Tibial nerve (tissue), 4 donors: ENCODE measurements at places on chromosomes 7 and 10. TPM values are rescaled to one million over a fixed set of nuclear protein-coding genes. Genes with fewer than 3 reads are reported as not detected.

DNA sequence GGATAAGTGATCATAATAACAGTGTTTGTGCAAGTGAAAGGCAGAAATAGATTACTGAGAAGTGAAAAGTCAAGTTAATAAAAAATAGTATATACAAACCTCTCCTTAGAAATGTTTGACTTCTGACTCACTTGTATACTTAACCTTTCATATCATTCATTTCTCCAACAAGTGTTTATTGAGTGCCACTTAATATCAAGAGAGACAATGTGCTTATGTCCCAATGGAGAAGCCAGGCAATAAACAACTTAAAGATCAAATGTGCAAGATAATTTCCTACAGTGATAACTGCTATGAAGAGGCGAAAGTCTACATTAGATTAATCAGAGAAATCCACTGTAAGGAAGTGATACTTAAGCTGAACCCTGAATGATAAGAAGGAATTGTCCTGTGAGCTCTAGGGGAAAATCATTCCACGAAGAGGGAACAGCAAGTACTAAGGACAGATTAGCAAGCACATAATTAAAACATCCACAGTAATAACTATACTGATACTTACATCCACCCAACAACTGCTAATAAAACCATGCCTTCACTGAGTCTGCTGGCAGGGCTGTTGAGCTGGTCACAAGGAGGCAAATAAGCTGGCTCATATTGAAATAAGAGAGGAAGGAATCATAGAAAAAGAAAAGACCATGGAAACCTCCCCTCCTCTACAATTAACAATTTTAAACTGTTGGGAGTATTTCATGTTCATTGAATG lies 203.5 kb downstream of the CTNNA3 start:
- no peak for DNase-seq

Gene FAM25C
- total RNA-seq = not detected

Gene HMX3
- not detected for total RNA-seq

- no peak for DNase-seq
Measured at GRCh38 chr7:27453702-27454405, 208.8 kb downstream of the HIBADH start.

DNA sequence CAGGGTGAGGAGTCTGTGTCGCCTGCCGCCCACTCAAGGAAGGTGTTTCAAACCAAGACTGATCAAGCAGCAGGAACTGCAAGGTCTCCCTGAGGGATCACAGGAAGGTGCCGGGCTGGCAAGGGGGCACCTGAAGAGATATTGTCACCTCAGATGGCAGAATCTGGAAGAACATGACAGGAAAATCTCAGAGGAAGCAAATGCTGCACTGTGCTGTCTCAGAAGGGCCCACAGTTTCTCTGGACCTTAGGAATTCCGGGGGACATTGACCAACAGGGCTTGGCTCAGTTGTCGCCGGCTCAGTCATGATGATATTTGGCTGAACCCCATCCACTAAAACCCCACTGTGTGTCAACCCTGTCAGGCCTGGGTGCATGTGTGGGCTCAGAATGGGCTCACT lies 31.9 kb upstream of the GPR26 start:
- DNase-seq = no peak

Gene ZNF282
- 21.9 TPM for total RNA-seq

GRCh38 chr7:24388212-24388611 lies 104.2 kb downstream of the NPY start:
- DNase-seq = no peak

Gene CYP26C1
- 2.2 TPM for total RNA-seq

GRCh38 chr7:47669178-47669891 lies 87.4 kb upstream of the TNS3 start:
- DNase-seq = peak; percentile 46

DNA sequence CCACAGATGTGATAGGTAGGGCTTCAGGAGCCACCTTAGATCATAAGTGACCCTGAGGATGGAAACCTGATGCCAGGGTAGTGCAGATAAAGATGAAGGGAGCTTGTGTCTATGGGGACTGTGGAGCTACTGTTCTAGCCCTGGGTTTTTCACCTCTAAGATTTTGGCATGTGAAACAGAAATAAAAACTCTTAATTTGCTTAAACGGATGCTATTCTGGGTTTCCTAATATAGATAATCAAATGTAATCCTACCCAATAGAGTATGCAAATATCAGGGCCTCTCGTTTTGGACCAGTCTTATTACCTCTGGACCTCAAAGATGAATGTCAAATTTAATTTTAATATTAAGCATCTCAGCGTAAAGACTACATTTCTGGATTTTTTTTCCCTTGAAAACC lies 49.3 kb downstream of the ABCB4 start:
- no peak for DNase-seq

DNA sequence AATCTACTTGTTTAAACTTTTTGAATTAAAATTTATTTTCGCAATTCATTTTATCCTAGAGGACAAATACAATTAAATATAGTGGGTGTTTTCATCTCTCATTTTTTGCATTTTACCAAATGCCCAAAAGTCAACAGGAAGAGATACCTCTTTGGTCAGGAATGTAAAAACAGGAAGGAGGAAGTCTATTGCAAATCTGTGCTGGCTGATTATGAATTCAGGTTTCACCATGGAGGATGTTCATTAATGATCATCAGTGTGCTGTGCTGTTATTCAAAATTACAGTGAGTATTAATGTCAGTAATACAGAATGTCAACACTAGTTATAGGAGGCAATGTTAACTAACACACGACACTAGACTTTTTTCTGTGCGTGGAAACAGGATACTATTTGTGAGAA lies 24.7 kb downstream of the EXOC6 start:
- no peak for DNase-seq

Gene PLEKHS1
- total RNA-seq = not detected

Gene OR13A1
- total RNA-seq = not detected

Gene CCAR1
- total RNA-seq = 58.0 TPM

- DNase-seq = no peak
Measured at GRCh38 chr10:131638049-131638879, 262.5 kb upstream of the PPP2R2D start.

DNA sequence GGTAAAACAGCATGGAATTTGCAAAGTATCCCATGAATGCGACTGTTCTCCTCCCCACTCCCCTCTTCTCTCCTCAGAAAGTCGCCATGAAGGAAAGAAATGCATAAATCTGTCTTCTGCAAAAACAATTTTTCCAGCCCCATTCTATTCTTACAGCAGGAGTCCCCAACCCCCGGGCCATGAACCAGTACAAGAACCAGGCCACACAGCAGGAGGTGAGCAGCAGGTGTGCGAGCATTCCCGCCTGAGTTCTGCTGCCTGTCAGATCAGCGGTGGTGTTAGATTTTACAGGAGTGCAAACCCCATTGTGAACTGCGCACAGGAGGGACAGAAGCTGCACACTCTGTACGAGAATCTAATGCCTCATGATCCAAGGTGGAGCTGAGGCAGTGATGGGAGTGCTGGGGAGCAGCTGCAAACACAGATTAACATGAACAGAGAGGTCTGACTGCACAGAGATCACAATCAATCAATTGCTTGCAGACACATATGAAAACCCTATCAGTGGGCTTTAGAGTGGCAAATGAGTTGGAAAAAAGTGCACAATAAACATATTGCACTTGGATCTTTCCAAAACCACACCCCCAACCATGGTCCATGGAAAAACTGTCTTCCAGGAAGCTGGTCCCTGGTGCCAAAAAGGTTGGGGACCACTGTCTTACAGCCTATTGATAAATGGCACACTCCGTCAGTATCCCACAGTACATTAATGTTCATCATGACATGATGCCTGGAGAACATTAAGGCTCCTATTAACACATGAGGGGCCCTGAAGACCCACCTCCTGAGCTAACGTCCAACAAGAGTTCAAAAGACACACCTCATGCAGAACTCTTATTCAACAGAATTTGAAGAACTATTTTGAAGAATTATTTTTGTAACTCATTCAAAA lies 205.0 kb downstream of the PTPRN2 start:
- no peak for DNase-seq

DNA sequence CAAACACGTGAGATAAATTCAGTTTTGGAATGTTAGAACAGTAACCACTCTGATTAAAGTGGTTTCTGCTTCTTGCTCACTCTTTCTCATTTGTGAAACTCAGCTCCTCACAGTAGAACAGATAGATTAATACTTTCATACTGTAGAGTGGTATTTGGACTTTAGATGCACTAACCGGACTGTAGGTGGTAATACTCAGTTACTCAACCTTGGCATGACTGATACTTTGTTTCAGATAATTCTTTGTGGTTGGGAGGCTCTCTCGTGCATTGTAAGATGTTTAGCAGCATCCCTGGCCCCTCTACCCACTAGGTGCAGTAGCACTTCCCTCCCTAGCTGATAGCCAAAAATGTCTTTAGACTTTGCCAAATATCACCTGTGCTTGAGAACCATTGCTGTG lies 37.6 kb downstream of the MCU start:
- no peak for DNase-seq

DNA sequence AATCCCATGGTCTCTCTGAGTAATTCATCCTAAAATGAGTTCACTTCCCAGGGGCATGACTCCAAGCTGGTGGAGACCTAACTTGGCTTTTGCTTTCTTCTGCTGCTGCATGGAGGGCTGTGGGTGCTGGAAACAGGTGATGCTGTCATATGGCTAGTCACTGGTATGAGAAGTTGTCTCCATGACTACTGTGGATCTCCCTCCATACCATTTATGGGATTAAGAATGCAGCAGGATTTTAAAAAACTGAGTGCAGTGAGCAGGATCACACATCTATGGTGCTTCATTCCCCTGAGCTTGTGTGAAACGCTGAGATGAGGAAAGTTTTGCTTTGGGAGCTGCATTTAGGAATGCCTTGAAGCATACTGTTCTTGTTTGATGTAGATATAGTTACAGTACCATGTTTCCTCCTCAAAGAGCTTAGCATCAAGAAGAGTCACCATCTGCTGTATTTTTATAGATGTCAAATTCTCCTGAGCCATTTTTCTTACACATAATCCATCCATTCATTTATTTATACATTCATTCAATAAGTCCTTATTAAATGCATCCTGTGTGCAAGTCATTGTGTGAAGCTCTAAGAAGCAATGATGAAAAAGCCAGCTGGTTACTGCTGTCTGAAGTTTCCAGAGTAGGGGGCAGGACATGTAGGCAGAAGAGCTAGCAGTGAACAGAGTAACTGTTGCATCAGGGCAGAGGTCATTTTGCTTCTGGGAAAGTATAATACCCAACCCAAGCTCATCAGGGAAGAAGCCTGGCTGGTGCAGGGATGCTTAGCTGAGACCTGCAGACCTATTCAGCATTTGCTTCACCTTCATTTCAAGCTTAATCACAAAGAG lies 534.8 kb downstream of the AUTS2 start:
- no peak for DNase-seq

- no peak for DNase-seq
Measured at GRCh38 chr7:18806177-18806576, 310.6 kb downstream of the HDAC9 start.

Gene BLVRA
- total RNA-seq = 40.0 TPM

DNA sequence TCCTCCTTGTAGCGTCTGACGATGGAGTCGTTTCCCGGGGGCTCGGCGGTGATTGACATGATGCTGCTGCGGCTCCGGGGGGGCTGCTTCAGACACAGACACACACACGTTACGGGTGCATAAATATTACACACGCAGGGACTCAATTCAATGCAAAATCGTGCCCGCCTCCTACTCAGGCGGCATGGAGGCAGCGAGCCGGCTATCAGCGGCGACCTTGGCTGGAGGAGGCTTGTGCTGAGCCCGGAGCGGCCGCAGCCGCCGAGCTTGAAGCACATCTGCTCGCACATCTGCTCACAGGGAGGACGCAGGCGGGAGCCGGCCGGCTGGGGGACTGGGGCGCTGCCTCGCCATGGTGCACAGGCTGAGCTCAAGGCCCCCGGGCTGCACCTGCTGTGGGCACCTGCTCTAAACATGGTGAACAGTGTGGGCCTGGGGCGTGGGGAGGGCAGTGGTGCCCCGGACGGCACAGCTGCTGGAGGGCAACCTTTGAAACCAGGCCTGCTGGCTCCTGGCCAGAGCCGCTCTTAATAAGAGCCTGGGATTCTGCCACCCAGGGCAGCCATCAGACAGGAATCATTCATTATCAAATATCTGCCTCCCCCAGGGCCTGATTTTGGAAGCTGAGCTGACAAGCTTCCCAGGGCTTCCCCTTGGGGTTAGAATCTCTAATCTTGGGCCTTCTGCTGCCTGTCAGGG lies 84.7 kb upstream of the GNA12 start:
- DNase-seq = no peak

- no peak for DNase-seq
Measured at GRCh38 chr7:157585113-157585861, 248.5 kb downstream of the DNAJB6 start.

DNA sequence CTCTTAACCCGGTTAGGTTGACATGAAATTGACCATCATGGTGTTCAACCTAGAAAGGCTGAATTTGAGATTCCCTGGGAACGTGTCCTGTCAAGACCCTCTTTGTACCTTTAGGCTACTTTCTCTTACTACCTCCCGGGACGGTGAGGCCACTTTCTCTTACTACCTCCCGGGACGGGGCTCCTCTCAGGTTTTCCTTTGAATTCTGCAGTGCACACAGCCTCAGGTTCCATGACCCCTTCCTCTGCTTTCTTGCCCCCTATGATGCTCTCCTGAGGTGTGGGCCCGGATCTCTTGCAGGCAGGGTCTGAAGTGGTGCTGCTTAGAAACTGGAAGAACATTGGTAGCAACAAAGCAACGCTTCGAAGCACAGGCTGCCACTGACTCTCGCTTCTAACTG lies 155.3 kb downstream of the CAMK1D start:
- no peak for DNase-seq

Gene EN2
- total RNA-seq = 0.98 TPM

- peak; percentile 24 for DNase-seq
Measured at GRCh38 chr10:43965033-43965917, 316.6 kb upstream of the ZNF32 start.

Gene DEPP1
- total RNA-seq = 1,439 TPM

Gene COL13A1
- total RNA-seq = 0.30 TPM

Gene PRSS2
- total RNA-seq = 78.0 TPM

GRCh38 chr7:17651863-17652385 lies 288.4 kb downstream of the SNX13 start:
- DNase-seq = no peak

DNA sequence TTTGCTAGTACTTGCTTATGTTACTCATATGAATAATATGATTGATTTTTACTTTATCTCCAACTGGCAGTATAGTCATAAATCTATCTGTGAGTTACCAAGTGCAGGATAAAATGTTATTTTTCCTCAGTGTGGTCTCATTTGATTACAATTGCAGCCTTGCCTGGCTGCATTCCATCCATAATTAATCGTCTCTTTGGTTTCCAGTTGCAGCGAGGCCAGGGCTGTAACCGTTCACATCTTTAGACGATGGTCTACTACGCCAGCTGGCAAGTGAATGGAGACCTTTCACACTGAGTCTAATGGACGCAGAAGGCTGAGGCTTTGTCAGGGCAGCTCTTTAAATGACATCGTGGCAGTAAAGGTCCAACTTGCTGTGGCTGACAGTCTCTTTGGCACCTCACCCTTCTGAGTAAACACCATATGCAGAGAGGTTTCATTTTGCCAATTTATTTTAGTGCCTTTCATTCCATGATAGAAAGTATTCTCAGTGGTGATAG lies 84.0 kb downstream of the ARL4A start:
- DNase-seq = no peak
